ENCODE measurements at places on chromosomes 13 and 19. TPM values are rescaled to one million over a fixed set of nuclear protein-coding genes. Genes with fewer than 3 reads are reported as not detected.

GRCh38 chr19:402786-403185, 6.2 kb downstream of the C2CD4C start:
- no peak overlapping the region for H3K27ac ChIP-seq
- no peak overlapping the region for H3K4me3 ChIP-seq
- no peaks in the 10 kb centered on the region for H3K4me1 ChIP-seq
- peaks cover 13% of the 10 kb centered on the region for H3K27me3 ChIP-seq
- DNase-seq: no peak
- no peaks in the 10 kb centered on the region for H3K36me3 ChIP-seq

DNA sequence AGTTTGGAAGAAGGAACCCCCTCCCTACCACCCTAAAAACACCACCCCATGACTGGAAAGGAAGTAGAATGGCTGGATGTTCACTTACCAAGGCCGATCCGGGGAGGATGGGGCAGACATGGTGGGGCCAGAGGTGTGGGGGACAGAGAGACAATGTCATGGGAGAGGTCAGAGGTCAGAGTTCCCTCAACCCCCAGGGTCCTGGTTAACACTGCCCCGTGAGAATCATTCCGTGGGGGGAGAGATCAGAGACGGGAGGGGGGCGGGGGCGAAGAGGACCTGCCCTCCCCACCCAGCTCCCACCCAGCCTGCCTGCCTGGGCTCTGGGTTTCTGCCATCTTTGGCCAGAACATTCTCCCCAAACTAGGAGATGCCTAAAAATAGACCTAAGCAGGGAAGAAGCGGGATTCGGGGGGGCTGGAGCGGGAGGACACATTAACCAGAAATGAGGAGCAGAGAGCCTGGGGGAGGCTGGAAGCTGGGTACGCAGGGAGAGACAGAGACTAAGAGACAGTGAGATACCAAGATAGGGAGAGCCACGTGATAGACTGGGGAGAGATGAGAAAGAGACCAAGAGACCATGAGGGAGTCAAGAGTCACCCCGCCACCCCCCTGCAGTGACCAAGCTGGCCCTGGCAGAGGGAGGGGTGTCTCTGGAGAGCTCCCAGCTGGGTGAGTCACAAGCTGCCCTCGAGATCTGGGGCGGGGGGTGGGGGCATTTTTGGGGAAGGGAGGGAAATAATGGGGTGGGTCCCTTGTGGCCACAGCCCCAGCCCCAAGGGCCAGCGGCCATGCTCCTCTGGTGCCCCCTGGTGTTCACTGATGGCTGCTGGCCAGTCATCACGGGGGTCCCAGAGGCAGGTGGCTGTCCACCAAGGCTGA, 6.1 kb upstream of the KANK2 start:
- peak; percentile 43 for DNase-seq
- H3K36me3 ChIP-seq: no peaks in the 10 kb centered on the region
- H3K27ac ChIP-seq: no peak overlapping the region
- no peak overlapping the region for H3K4me3 ChIP-seq

- no peak for DNase-seq
- H3K36me3 ChIP-seq: no peaks in the 10 kb centered on the region
- no peaks in the 10 kb centered on the region for H3K27me3 ChIP-seq
- H3K4me1 ChIP-seq: no peaks in the 10 kb centered on the region
- no peak overlapping the region for H3K27ac ChIP-seq
These were observed 2862.8 kb upstream of the PCDH20 start for GRCh38 chr13:64278493-64278892.

GRCh38 chr13:40963927-40964326, 55.2 kb downstream of the ELF1 start:
- peak overlapping the region; percentile 60 for H3K27ac ChIP-seq
- peaks cover 5% of the 10 kb centered on the region for H3K36me3 ChIP-seq
- H3K4me3 ChIP-seq: no peak overlapping the region
- peaks cover 81% of the 10 kb centered on the region for H3K4me1 ChIP-seq
- no peaks in the 10 kb centered on the region for H3K27me3 ChIP-seq
- DNase-seq: no peak

- DNase-seq: no peak
- no peak overlapping the region for H3K4me3 ChIP-seq
- peak overlapping the region; percentile 41 for H3K27ac ChIP-seq
- no peaks in the 10 kb centered on the region for H3K36me3 ChIP-seq
These were observed 21.9 kb downstream of the CCNE1 start for GRCh38 chr19:29833614-29834261.

DNA sequence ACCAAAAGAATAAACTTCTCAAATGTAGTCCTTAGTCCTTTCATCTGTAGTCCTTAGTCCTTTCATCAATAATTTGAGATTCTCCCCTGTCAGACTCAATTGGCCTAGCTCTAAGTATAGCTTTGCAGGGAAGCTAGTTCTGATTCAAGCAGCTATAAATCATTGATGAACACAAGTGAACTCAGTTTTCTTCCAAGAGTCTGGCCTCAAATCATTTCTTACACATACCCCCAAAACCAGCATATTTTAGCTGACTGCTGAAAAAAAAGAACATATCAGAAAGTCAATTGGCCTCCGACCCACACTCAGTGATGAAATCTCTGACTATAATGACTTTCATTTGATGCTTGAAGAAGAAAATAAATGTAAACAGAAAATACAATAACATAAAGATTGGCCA, 64.9 kb downstream of the TNFSF11 start:
- peaks cover 14% of the 10 kb centered on the region for H3K27me3 ChIP-seq
- no peaks in the 10 kb centered on the region for H3K4me1 ChIP-seq
- no peaks in the 10 kb centered on the region for H3K36me3 ChIP-seq

- no peaks in the 10 kb centered on the region for H3K36me3 ChIP-seq
- no peaks in the 10 kb centered on the region for H3K4me1 ChIP-seq
- no peak overlapping the region for H3K27ac ChIP-seq
- H3K27me3 ChIP-seq: no peaks in the 10 kb centered on the region
- no peak for DNase-seq
- no peak overlapping the region for H3K4me3 ChIP-seq
These were observed 184.2 kb downstream of the PCCA start for GRCh38 chr13:100273138-100273537.

DNA sequence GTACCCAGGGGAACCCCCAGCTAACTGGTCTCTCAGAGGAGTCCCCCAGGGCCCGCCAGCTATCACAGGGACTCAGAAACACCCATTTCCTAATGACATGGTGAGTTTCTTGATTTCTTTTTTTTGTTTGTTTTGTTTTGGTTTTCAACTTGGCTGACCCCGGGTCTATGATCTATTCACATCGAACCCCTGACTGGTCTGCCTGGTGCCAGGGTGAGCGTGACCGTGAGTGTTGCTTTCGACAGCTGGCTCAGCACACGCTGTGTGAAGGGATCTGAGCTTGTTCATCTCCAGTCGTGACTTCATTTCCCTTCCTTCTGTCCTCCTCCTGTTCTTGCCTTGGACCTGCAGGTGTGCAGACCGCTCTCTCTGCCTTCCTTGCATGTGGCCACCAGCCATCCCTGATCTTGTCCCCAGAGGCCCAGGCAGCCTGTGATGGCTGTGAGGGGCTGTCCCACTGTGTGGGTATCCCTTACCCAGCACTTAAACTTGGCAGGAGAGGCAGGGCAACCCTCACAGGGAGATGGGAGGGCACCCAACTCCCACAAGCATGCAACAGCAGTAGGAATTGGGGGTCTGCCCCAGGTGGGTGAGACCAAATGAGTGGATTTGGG, 26.2 kb downstream of the TMEM161A start:
- no peak overlapping the region for H3K27ac ChIP-seq
- no peaks in the 10 kb centered on the region for H3K36me3 ChIP-seq
- no peaks in the 10 kb centered on the region for H3K27me3 ChIP-seq
- no peak for DNase-seq

GRCh38 chr19:1616875-1617274, 11.6 kb upstream of the UQCR11 start:
- no peak for DNase-seq
- no peaks in the 10 kb centered on the region for H3K27me3 ChIP-seq
- no peak overlapping the region for H3K27ac ChIP-seq
- H3K4me1 ChIP-seq: peaks cover 21% of the 10 kb centered on the region
- peaks cover 20% of the 10 kb centered on the region for H3K36me3 ChIP-seq

DNA sequence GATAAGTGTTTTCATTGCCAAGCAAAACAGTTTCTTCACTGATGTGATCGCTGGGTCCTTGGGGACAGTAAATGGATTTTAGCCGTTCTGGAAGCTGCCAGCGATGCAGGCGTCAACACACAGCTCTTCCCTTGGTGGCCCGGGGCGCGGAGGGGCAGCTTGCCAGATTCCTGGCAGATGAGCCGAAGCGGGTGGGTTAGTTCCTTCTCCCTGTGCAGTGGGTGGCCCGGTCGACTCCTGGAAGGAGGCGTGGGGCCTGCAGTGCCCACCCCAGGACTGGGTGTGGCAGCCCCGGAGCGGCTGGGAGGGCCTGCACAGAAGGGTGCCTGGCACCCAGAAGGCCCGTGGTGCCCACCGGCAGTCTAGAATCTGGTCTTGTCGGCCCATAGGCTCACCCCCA, 69.0 kb downstream of the KDM4B start:
- H3K4me1 ChIP-seq: no peaks in the 10 kb centered on the region
- DNase-seq: no peak

GRCh38 chr13:110114316-110114715, 192.6 kb downstream of the COL4A1 start:
- H3K4me1 ChIP-seq: peaks cover 2% of the 10 kb centered on the region
- H3K27me3 ChIP-seq: peaks cover 26% of the 10 kb centered on the region
- H3K27ac ChIP-seq: no peak overlapping the region
- H3K36me3 ChIP-seq: no peaks in the 10 kb centered on the region
- DNase-seq: no peak

DNA sequence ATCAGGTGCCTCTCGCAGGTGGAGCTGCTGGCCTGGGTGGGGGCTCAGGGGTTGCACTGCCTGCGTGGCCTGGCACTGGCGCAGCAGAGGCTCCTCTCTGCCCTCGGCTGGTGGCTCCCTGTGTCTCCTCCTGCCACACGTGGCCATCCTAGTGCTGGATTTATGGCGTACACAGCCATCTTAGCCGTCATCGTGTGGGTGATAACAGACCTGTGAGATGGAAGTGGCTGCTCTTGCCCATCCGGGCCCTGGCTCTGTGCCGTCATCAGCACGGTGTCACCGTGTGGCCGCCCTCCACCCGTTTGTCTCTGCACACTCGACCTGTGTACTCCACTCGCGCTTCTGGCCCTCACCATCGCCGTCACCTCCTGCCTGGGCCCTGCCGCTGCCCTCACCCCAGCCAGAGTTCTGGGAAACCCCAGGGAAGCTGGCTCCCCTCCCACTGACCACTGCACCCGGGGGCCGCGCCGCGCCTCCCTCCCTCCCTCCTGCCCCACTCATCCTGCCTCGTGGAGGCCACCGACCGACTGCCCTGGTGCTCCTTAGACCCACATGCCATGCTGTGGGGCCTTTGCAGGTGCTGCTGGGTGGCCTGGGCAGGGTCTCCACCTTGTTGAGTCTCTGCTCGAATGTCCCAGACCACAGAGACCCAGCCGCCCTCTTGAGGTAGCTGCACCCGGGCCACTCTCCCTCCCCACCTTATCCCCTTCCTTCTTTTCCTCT, 29.5 kb downstream of the TMEM255B start:
- no peak overlapping the region for H3K4me3 ChIP-seq
- peaks cover 10% of the 10 kb centered on the region for H3K27me3 ChIP-seq
- H3K4me1 ChIP-seq: no peaks in the 10 kb centered on the region
- H3K36me3 ChIP-seq: no peaks in the 10 kb centered on the region

DNA sequence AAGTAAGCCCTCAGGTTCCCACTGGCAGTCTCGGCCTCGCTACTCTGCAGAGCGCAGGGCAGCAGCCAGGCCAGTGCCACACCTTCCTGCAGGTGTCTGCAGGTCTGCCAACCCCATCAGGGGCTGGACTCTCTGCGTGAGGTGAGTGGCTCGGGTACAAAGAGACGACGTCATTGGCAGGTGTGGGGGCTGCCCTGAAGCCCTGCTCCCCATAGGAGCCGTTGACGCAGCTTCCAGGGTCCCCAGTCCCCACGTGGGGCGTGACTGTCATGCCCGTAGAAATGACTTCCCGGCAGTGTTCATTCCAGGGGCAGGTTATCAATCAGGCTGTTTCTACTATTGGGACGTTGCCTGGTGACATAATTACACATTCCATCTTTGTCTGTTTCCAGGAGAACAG, 15.3 kb upstream of the GJB6 start:
- no peaks in the 10 kb centered on the region for H3K4me1 ChIP-seq
- H3K36me3 ChIP-seq: no peaks in the 10 kb centered on the region
- H3K4me3 ChIP-seq: no peak overlapping the region
- no peaks in the 10 kb centered on the region for H3K27me3 ChIP-seq
- H3K27ac ChIP-seq: no peak overlapping the region

GRCh38 chr19:35332817-35333216, 3.8 kb downstream of the CD22 start:
- peak; percentile 72 for DNase-seq
- H3K27ac ChIP-seq: no peak overlapping the region
- no peaks in the 10 kb centered on the region for H3K36me3 ChIP-seq
- H3K4me1 ChIP-seq: peaks cover 22% of the 10 kb centered on the region
- H3K4me3 ChIP-seq: peak overlapping the region; percentile 13
- no peaks in the 10 kb centered on the region for H3K27me3 ChIP-seq

DNA sequence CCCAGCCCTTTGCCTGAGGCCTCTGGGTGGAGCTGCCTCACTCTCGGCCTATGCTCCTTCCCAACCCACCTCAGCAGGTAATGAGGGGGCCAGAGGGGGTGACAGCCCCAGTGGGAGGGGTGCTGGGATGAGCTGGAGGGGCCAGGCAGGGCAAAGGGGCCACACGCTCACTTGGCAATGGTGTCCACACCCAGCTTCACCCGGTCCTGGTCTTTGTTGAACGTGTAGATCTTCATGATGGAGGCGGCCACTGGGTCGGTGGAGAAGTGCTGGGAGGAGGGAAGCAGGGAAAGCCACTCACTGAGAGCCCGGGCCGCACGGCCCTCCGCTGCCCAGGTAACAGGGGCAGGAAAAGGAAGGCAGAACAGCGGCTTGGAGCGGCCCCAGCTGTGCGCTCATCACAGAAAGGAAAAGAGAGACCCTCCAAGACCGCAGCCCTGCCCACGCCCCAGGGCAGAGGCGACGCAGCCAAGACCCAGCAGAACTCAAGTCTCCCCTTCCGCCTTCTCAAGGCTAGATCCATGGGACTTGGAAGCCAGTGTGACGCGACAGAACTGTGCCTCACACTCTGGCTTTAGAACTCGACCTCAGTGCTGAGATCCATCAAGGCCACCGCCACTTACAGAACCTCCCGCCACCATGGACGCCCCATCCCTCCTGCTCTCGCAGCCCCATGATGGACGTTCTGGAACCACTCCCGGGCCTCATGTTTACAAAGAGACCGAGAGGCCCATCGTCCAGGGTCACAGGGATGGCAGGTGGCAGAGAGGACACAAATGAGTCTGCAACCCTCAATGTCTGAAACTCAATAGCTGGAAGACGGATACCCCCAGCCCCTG, 9.2 kb downstream of the UBXN6 start:
- H3K27ac ChIP-seq: no peak overlapping the region
- H3K36me3 ChIP-seq: peaks cover 5% of the 10 kb centered on the region
- H3K4me1 ChIP-seq: no peaks in the 10 kb centered on the region
- no peaks in the 10 kb centered on the region for H3K27me3 ChIP-seq

Gene FCHO1
- 56.8 TPM for total RNA-seq

Gene LILRB1
- total RNA-seq: 0.36 TPM

Gene KRTDAP
- not detected for total RNA-seq

Gene F2RL3
- total RNA-seq: not detected

Gene SCN1B
- 0.89 TPM for total RNA-seq

Measured in activated naive CD4-positive, alpha-beta T cell treated with anti-CD3 and anti-CD28 coated beads for 36 hours (primary cell).